ENCODE measurements at places on chromosomes 3 and 15.

- DNase-seq: no peak
Observed at GRCh38 chr15:42593143-42593542, 17.7 kb downstream of the STARD9 start.

DNA sequence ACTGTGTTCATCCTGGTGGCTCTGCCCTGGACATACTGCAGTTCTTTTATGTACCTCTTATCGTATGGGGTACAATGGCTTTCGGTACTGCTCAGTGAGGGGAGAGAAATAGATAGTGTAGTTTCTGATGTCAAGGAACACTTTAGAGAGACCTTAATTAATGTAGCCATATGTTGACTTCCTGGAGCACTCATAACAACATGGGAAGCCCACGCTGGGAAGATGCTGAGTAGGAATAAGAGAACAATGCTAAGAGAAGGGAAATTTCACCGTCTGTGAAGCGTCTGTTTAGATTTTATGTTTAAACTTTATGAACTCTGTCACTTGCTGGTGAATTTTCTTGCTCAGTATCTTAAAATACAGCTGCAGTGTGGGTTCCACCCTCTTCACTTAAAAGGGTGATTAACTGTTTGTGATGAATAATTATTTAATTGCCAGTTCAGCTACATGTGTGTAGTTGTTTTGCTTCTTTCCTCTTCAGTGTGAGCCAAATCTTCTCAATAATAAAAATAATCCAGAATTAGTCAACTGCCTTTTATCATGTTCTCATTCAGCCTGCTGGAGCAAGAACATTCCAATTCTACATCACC, 373.1 kb upstream of the TPRG1 start:
- peak; percentile 62 for DNase-seq

GRCh38 chr3:18556503-18557135, 131.5 kb upstream of the SATB1 start:
- DNase-seq: no peak

GRCh38 chr3:147775816-147776530, 366.8 kb downstream of the ZIC1 start:
- no peak for DNase-seq

- peak; percentile 95 for DNase-seq
Observed at GRCh38 chr3:124775877-124776276, 45.6 kb downstream of the UMPS start.

- no peak for DNase-seq
Observed at GRCh38 chr15:73371812-73372211, 3.1 kb upstream of the HCN4 start.

GRCh38 chr3:115790759-115791158, 167.4 kb downstream of the GAP43 start:
- DNase-seq: no peak

- DNase-seq: no peak
Observed at GRCh38 chr3:112767177-112767576, 79.5 kb downstream of the CD200R1L start.

DNA sequence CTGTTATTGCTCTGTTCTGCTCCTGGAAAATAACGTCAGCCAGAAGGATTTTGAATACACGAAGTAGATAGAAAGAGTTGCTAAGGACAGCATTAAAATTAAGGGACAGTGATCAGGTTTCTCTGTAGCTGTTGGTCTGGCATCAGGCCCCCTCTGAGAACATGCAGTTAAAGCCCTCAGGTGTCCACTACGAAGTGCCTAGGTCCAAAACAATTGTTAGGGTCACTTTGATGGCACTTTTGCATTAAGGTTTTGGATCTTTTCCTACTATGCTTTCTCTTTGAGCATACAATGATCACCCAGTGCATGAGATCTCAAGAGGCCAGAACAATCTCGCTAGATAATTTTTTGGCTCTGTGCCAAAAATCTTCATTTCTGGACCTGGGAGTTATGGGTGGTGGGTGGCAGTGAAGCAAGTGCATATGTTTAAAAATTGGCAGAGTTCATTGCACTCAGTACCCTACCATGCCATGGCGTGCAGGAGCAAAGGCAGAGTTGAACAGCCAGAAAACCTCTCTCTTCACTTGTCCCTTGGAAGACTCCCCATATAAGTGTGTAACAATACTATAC, 797.6 kb downstream of the ROBO2 start:
- DNase-seq: no peak

- no peak for DNase-seq
Observed at GRCh38 chr3:113070681-113071113, 79.9 kb downstream of the GTPBP8 start.

DNA sequence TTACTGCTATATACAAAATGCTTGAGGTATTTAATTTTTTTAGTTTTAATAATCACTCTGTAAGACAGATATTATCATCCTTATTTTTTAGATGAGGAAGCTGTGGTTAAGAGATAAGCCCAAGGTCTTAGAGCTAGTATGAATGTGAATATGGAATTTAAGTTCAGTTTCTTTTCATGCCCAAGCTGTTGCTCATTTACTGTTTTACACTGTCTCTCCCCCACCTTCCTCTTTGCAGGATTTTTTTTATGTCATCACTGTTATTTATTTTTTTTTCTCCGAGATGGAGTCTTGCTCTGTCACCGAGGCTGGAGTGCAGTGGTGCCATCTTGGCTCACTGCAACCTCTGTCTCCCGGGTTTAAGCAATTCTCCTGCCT, 22.5 kb downstream of the MAP2K5 start:
- no peak for DNase-seq

DNA sequence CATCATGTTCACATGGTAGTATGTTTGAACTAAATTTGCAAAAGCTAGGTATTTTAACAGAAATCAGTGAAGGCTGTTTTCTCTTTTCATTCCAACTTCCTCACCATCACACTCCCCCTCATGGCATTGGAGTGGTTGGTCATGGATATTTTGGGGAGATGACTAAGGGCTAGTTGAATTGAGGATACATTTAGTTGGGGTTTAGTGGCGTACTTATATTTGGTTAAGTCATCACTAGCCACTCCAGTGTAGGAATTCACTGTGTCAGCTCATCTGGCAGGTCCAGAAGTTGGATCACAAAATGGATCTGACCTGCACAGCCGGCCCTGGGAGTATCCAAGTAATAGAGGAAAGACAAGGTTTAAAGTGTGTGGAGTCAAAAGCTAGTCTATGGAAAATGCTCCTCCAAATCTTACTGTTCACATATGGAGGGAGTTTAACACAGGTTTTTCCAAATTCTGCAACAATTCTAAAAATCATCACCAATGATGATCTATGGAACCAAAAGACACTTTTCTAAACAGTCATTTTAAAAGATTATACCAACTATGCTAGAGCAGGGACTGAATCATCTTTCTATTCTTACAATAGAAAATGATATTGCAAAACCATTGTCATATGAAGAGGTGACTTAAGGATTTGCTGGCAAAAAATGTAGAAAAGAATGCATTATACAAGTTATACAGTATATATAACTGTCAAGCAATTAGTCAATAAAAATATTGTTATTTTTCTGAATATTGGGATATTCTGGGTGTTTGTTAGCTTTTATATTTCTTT, 247.8 kb upstream of the PEX5L start:
- DNase-seq: no peak

GRCh38 chr3:43862992-43863805, 172.5 kb downstream of the ABHD5 start:
- no peak for DNase-seq

Data from cerebellar cortex (tissue), 1 donor.